ENCODE measurements at places on chromosomes 5 and 9.
A peak's percentile ranks its signal among the peaks of the same experiment; 100 is the strongest.

DNA sequence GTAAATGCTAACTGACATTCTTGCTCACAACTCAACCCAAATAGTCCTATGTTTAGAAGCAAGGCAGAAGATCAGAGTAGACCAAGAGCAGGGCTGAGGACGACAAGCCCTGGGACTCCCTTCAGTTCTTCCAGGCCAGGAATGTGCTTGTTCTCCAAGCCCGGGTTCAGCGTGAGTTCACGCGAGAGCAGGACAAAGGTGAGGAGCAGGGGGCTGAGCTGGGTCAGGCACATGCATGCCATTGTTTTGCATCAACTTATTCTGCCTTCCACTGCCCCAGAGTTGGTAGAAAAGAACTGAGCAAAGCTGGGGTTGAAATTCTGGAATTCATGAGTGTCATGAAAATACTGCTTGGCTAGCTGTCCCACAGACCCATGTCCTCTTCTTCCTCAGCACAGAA lies 206.5 kb downstream of the PAX5 start:
- DNase-seq = no peak

GRCh38 chr9:133579601-133580418 lies 29.4 kb downstream of the FAM163B start:
- no peak for DNase-seq

GRCh38 chr9:91359734-91360470 lies 1.8 kb downstream of the AUH start:
- no peak for DNase-seq

- peak; percentile 91 for DNase-seq
Observed at GRCh38 chr9:106929471-106930177, 66.7 kb downstream of the ZNF462 start.

GRCh38 chr9:76658510-76659231 lies 105.6 kb upstream of the PCA3 start:
- DNase-seq = peak; percentile 71

DNA sequence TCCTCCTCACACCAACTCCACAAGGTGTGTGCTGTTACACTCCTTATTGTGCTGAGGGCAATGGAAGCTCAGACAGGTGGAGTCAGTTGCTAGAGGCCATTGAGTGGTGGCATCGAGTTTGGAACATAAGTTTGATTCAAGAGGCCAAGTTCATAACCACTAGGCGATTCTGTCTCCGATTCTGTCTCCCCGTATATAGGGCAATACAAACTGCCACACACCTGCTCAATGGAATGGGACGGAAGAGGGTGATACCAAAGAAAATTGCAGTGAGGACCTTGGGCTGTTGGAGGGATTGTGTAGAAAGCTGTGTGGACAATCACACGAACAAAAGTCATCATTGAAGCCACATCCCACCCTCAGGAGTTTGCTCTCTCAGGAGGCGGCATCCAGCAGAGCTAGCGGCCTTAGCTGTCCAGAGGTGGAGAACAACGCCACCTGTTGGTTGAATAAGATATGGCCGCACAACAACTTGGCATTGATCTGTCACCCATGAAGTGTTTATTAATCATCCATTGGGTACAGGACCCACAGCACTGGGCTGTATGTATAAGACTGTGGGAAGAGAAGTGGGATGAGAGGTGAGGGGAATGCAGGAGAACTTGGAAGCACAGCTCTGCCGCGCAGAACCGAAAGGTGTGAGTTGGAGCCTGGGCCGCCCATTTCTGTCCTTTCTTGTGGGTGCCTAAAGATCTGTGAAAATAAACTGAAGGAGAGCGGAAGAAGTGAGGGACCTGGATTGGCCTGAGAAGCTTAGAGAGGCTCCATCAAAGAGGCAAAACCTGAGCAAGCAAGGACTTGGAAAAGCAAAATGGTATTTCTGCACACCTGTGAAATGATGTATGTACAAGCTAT lies 16.1 kb upstream of the NEUROG1 start:
- DNase-seq = peak; percentile 72

DNA sequence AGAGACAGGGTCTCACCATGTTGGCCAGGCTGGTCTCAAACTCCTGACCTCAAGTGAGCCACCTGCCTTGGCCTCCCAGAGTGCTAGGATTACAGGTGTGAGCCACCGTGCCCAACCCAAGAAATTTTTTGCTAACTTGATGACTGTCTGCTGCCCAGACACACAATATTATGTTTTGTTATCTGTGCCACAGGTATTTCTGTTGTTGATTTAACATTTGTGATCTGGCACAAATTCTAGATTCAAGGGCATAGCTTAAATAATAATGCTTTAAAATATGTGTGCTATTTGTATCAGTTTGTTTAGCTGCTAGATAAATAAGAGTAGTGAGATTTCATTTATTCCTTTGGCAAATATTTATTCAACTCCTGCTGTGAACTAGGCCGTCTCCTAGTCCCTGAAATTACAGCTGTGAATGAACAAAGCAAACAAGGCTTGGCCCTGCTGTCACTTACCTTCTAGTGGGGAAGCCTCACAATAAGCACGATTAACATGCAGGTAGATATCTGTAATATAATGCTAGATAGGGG lies 35.3 kb downstream of the GAPVD1 start:
- no peak for DNase-seq

- DNase-seq = peak; percentile 52
Observed at GRCh38 chr9:134738869-134739659, 97.5 kb downstream of the COL5A1 start.

GRCh38 chr5:149497357-149497756 lies 53.9 kb downstream of the CSNK1A1 start:
- peak; percentile 75 for DNase-seq

GRCh38 chr9:2214707-2215106 lies 199.6 kb downstream of the SMARCA2 start:
- DNase-seq = no peak

- no peak for DNase-seq
Observed at GRCh38 chr5:107472620-107473064, 198.1 kb downstream of the EFNA5 start.

GRCh38 chr9:83359039-83359438 lies 179.2 kb downstream of the FRMD3 start:
- DNase-seq = no peak

- peak; percentile 10 for DNase-seq
Observed at GRCh38 chr9:118829334-118829733, 539.9 kb downstream of the BRINP1 start.

- no peak for DNase-seq
Observed at GRCh38 chr9:137009938-137010732, 13.8 kb upstream of the CLIC3 start.

DNA sequence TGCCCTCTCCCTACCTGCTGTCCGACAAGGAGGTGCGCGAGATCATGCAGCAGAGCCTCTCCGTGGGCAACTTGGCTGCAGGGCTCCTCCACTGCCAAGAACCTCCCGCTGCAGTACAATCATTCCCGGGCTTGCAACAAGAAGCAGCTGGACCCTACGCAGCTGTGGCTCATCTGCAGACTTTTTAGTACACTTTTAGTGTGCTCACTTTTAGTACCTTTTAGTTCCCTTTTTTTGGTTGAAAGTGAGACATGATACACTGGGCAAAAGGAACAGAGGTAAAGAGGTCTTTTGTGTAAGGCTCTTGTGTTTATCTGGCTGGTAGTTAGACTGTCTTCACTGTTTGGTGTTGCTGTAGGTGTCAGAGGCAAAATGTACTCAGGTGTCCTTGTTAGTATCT lies 58.1 kb upstream of the SPTLC1 start:
- DNase-seq = no peak

DNA sequence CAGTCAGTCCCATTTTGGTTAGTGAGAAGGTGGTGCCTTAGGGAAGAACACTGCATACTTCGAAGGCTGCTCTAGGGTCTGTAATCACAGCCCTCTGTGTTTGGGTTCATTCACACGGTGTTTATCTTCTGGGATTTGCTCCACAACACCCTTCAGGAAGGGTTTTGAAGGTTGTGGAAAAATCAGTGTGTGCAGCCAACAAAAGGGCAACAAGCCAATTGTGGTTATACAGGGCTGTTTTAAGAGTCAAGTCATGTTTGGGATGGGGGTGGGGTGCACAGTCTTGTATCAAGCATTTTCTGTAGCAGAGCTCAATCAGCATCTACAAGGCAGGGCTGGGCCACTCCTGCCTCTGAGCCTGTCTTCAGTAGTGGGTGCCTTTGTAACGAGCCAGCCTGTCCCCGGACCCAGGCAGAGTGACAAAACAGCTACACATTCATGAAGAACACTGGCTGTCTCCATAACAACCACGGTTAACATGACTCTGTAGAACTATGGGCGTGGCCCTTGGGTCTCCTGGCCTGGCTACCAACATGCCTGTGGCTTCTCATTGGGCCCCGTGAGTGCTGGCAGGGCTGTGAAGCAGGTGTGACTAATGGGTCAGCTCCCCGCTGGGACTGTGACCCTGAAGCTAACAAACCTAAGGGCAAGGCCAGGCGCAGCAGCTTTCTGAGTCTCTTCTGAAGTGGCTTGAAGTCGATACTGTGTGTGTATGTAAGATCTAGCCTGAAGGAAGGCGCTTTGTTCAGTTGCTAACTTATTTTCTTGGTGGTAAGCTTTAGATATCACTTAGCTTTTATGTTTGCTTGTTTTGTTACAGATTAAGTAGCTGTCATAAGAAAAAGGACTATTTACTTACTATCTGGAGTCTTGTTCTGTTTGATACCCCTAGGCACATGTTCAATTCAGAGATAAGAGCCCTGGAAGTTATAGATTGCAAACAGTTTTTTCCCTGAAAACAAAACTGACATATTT lies 27.9 kb upstream of the GOLM1 start:
- DNase-seq = peak; percentile 76

DNA sequence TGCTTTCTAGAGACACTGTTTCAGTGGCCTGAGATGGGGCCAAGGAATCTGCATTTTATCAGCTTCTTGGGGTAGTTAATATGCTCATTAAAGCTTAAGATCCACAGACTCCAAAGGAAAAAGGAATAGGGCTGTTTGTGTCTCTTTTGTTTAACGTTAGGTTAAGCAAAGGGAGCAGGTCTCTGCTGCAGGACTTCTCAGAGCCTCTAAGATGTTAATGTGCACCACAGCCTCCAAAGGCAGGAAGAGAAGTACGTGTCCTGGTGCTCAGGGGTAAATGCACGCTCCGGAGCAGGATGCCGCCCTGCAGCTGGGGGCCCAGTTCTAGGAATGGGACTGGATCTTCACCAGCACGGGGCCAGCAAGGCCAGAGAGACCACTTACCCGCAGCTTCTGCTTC lies 19.6 kb downstream of the SPARC start:
- DNase-seq = no peak

- no peak for DNase-seq
Observed at GRCh38 chr5:72470826-72471225, 36.4 kb downstream of the ZNF366 start.

GRCh38 chr9:127634021-127634420 lies 21.9 kb downstream of the STXBP1 start:
- no peak for DNase-seq

DNA sequence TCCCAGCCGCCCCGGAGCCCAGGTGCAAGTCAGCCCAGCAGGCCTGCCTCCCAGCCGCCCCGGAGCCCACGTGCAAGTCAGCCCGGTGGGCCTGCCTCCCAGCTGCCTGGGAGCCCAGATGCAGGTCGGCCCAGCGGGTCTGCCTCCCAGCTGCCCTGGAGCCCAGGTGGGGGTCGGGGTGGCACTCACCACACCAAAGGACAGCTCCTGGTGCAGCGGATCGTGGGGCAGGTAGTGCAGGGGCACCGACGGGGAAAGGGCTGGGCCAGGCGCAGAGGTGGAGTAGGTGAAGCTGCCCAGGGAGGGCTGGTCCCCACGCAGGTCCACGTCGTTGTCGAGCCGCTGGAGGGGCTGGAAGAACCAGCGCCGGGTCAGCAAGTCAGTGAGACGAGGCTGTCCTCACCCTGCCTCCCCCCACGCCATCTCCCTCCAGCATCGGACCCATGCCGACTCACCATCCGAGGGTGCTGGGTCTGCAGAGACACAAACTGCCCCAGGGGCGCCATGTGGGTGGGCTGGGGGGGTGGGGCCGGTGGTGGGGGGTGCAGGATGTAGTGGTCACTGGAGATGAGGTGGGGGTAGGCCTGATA lies 6.7 kb downstream of the RNF44 start:
- DNase-seq = no peak

- no peak for DNase-seq
Observed at GRCh38 chr9:25226901-25227686, 451.1 kb downstream of the TUSC1 start.

DNA sequence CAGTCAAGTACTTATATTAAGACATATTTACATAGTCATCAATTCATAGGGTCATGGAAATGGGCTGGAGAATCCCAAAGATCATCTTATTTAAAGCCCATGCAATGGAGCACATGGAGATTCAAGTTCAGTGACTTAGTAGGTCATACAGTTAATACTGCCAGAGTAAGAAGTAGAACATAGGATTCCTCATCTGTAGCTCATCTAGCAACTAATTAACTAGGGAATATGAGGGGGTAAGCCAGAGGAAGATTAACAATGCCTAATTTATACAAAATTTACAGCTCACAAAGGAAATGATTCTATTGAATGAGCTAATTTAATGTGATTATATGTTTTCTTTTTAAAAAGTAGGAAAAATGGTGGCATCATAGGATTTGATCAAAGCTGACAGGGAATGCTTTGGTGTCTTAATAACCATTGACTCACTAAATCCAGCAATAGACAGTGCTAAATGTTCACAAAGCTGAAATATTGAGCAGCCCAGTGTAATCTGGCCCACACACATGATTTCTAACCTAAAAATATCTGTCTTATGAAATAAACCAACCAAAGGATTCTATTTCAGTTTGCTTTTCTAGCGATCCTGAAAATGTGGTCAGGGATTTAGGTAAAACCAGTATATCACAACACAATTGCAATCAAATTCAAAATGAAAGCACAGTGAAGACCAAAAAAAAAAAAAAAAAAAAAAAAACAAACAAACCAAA lies 53.3 kb downstream of the PRDM6 start:
- DNase-seq = no peak

- DNase-seq = no peak
Observed at GRCh38 chr5:87433945-87434344, 21.2 kb upstream of the CCNH start.

DNA sequence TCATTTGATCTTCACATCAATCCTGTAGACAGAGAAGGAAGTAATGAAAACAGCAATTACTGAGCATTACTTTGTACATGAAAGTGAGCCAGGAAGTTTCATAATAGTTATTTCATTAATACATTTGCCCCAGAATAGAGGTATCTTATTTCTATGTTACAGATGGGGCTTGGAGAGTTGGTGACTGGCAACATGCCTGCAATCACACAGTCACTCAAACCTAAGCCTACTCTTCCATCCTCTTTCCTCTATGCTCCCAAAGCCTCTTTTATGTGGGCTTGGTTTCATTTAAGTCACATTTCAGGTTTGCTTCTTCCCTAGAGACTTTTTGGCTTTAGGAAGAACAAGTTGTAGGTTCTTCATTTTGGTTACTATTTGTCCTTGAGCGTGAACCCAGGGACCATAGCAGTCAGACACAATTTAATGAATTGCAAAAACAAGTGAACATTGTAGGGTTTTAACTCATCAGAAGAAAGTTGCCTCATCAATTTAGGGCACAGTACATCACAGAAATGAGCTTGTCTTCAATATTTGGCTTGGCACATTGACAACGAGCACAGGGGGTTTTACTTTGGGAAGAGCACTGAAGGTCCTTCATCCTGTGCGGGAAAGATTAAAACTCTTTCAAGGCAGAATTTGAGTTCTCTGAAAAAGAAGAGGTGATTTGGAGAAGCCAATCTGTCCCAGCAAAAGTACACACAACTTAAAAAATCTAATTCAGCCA lies 381.1 kb downstream of the TMEM38B start:
- no peak for DNase-seq

GRCh38 chr5:178992291-178992895 lies 2.7 kb downstream of the GRM6 start:
- DNase-seq = no peak

Data from umbilical cord (tissue), 2 donors.